ENCODE measurements at places on chromosomes 7 and 10.

- no peak for DNase-seq
Observed at GRCh38 chr10:77188000-77188395, 449.6 kb downstream of the KCNMA1 start.

- DNase-seq, result no peak
Observed at GRCh38 chr7:66800591-66800990, 60.1 kb downstream of the RABGEF1 start.

DNA sequence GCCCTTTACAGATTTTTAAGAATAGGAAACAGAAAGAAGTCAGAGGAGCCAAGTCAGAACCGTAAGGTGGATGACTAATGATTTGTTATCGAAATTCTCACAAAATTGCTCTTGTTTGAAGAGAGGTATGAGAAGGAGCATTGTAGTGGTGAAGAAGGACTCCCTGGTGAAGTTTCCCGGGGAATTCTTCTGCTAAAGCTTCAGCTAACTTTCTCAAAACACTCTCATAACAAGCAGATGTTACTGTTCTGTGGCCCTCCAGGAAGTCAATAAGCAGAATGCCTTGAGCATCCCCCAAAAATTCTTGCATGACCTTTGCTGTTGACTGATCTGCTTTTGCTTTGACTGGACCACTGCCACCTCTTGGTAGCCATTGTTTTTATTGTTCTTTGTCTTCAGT is 152.9 kb downstream of the HGF start:
- no peak for DNase-seq

DNA sequence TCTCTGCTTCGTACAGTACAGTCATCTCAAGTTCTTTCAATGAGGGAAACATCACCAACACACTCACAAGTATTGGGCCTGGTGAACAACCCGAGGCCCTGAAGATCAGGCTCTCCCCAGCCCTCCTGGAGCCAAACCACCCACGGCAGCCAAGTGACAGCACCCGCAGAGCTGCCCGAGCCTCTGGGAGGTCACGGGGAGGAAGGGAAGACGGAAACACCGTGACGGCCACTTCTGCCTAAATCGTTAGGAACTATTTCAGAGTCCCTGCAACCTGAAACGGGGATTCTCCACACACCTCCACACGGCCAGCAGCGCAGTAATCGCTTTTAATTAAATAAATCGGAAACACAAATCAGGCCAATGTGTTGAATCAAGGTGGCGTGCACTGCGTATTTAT is 222.6 kb downstream of the MAD1L1 start:
- DNase-seq, result no peak

DNA sequence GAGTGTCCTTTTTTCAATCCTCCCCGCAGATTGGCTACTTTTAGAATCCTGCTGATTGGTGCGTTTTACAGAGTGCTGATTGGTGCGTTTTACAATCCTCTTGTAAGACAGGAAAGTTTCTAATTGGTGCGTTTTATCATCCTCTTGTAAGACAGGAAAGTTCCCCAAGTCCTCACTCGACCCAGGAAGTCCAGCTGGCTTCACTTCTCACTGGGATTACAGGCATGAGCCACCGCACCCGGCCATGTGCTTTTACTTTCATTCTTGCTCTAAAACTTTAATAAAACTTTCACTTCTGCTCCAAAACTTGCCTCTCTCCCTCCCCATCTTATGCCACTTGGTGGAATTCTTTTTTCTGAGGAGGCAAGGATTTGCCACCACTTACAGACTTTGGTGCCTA is 17.0 kb upstream of the WAPL start:
- no peak for DNase-seq

GRCh38 chr7:152902054-152902453 is 142.5 kb downstream of the ACTR3B start:
- DNase-seq, result no peak

GRCh38 chr10:110200503-110200902 is 6.9 kb upstream of the MXI1 start:
- DNase-seq, result no peak

DNA sequence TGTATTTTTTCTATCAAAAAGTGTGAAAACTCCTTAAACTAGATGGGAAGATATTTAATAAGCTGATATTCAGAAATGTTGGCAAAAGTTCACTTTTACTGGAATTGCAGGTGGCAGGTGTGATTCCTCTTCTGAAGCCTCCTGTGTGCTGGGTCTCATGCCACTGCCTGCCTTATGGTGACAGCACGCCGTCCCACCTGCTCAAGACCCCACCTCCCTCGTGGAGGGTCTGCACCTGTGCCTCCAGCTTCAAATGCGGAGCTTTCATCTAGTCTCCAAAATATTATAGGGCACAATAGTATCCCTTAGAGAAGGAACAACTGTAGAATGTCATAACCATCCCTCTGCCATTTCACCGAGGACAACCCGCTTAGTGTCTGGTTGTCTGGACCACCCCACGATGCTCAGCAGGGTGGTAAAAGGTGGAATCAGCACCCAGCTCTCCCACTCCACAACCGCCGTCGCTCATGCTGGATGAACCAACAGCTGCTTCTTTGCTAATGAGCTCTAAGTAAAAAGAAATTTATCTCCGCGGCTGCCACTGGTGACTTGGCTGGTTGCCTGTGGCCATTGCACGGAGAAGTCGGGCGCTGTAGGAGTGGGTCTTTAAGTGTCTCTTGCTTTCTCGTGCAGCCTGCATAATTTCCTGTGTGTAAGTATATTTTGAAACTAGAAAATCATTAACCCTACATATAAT is 119.3 kb upstream of the TCERG1L start:
- DNase-seq, result no peak

GRCh38 chr10:35684586-35684985 is 42.5 kb upstream of the FZD8 start:
- DNase-seq, result no peak

GRCh38 chr10:58994226-58995057 is 182.0 kb upstream of the PHYHIPL start:
- DNase-seq, result no peak

- no peak for DNase-seq
Observed at GRCh38 chr7:130998993-130999602, 265.1 kb upstream of the KLF14 start.

DNA sequence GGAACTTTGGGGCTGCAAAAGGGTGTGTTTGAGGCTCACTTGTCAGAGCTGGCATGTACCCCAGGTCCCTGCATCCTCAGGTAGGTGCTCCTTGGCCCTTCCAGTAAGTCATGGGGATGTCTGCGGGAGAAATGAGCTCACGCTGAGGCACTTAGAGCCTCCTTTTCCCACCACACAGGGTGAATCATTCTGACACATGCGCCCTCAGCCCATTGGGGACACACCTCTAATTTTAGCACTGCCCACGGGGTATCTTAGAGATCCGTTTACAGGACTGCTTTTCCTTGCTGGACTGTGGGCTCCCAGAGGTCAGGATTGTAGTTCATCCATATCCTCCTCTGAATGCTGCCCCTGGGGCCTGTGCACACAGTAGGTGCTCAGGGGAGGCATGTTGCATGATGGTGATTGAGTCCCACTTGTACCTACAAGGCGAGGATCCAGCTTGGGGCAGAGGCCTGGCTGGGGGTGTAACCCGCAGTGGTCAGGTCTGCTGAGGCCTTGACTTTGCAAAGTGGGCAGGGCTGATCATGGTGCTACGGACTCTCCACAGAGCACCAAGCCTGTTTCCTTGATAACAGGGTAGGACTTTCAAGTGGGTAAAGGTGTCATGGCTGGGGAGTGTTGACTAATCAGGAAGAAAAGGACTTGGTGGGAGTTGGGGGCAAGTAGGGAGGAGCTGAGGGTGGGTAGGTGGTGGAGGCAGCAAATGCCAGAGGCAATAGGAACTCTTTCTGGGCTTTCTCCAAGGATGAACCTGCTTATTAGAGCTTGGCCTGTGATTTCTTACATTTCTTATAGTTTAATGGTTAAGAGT is 5.8 kb downstream of the TSPAN15 start:
- no peak for DNase-seq

GRCh38 chr7:83161186-83161585 is 1.5 kb downstream of the PCLO start:
- DNase-seq, result no peak

DNA sequence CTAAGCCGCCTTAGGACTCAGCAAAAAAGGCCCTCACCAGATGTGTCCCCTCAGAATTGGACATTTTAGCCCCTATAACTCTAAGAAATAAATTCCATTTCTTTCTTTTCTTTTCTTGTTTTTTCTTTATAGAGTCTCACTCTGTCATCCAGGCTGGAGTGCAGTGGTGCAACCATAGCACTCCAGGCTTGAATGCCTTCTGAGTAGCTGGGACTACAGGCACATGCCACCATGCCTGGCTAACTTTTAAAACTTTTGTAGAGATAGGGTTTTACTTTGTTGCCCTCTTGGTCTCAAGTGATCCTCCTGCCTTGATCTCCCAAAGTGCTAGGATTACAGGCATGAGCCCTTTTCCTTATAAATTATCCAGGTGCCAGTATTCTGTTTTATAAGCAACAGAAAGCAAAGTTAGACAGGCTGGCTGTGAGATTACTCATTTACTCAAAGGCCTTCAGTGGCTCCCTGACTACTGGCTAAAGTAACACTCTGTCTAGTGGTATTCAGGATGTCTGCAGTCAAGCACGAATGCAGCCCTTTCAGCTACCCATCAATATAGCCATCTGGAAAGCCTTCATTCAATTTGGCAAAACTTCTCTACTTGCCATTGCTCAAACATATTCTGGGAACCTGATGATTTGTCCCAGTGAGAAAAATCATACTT is 128.6 kb downstream of the ICA1 start:
- DNase-seq, result no peak

DNA sequence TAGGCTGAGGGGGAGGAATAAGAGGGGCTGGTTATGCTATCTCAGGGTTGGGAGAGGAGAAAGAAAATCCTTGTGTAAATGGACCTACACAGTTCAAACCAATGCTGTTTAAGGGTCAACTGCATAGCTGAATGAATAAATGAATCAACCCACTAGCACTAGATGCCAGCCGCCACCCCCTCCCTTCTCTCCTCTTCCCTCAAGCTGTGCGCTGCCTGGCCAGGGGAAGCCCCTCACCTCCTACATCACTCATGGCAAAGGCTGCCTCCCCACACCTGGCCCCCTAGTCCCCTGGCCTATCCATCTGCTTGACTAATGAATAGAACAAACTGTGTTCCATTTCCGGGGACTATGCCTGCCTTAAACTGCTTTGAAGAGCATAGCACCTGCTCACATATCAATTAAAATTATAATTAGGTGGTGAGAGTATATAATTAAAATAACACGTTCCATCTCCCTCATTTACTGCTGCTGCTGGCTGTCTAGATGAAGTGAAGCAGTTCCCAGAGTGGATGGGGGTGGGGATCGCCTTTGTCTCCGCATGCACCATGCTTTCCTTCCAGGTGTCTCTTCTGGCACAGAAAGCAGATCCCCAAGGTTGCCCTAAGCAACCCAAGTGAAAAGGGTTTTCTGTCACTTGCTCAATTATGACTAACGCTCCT is 32.6 kb downstream of the GRID1 start:
- no peak for DNase-seq

DNA sequence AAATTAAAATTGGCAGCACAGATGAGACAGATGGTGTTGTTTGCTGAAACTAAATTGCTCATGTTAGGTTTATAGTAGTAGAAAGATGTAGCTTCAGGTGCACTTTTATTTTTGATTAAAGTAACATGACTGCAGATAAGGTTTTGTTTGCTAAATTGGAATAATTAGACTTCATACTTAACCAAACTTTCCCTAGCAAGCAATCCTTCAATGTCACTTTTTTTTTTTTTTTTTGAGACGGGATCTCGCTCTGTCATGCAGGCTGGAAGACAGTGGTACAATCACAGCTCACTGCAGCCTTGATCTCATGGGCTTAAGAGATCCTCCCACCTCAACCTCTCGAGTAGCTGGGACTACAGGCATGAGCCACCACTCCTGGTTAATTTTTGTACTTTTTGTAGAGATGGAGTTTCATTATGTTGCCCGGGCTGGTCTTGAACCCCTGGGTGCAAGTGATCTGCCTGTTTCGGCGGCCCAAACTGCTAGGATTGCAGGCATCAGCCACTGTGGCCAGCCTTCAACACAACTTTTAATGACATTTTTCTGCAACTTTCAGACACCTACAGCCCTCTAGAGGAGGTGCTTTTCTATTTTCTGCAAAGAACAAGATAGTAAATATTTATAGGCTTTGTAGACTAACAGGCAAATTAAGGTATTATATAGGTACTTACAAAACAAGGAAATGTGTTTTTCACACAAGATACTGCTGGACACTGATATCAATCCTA is 84.8 kb upstream of the CCNY start:
- DNase-seq, result no peak
